Vein endothelial cell (primary cell): ENCODE measurements at places on chromosomes 4 and X. TPM values are rescaled to one million over a fixed set of nuclear protein-coding genes. Genes with fewer than 3 reads are reported as not detected.

Gene LEF1
- total RNA-seq: 0.67 and 2.0 TPM in 2 replicates

Gene MMRN1
- 889 and 1,432 TPM in 2 replicates for total RNA-seq

Gene PDE6B
- 1.5 and 4.2 TPM in 2 replicates for total RNA-seq

Gene METAP1
- total RNA-seq: 43.8 and 48.8 TPM in 2 replicates

Gene MAGEC3
- total RNA-seq: not detected in 2 replicates

Gene XAGE2
- total RNA-seq: not detected in 2 replicates

Gene ANKRD37
- 3.4 and 15.0 TPM in 2 replicates for total RNA-seq

Gene TMEM187
- 1.9 and 8.2 TPM in 2 replicates for total RNA-seq

Gene SLIT2
- total RNA-seq: 1.6 and 2.9 TPM in 2 replicates

Gene FAM47E
- not detected in 2 replicates for total RNA-seq
